Activated naive CD4-positive, alpha-beta T cell treated with anti-CD3 and anti-CD28 coated beads, Interleukin-2, amount 50 U/mL, for 16 hours (primary cell): ENCODE measurements at places on chromosomes 4 and X.

DNA sequence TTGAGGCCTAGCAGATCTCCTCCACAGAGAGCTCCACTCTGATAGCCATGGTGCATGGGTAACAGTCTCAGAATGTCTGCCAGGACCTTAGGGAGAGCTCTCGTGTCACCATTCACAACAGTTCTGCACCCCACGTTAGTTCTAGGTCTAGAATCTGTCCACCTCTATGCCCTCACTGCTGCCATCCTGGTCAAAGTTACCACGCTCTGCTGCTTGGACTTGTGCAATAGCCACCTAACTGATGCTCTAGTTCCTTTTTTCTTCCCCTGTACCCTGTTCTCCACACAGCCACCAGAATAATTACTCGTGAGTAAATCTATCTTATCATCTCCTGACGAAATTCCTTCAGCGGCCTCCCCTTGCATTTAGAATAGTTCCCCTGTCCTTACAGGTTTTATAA is 268.8 kb upstream of the GATB start:
- no peak for DNase-seq

- no peak for DNase-seq
Observed at GRCh38 chr4:188021548-188022249, 26.1 kb downstream of the ZFP42 start.

DNA sequence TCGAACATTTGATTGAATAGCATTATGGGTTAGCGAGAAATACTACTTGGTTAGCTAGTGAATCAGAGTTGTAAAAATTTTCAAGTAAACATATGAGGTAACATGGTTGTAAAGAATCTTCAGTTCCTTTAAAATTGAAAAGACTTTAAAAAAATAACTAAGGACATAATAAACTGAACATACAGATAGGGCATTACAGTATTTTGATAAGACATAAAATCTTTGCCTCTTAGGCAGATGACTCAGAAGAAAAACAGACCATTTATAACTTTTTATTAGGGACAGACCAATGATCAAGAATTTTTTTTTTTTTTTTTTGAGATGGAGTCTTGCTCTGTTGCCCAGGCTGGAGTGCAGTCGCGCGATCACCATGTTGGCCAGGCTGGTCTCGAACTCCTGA is 43.1 kb downstream of the PNMA5 start:
- DNase-seq: no peak

GRCh38 chr4:119726505-119726904 is 97.9 kb upstream of the PDE5A start:
- no peak for DNase-seq

- no peak for DNase-seq
Observed at GRCh38 chr4:120130786-120131185, 64.1 kb upstream of the MAD2L1 start.

GRCh38 chr4:120446051-120446567 is 379.5 kb upstream of the MAD2L1 start:
- no peak for DNase-seq
